ENCODE measurements at places on chromosomes 5 and 9.

- DNase-seq, result no peak
Observed at GRCh38 chr5:88725454-88725853, 157.5 kb downstream of the MEF2C start.

DNA sequence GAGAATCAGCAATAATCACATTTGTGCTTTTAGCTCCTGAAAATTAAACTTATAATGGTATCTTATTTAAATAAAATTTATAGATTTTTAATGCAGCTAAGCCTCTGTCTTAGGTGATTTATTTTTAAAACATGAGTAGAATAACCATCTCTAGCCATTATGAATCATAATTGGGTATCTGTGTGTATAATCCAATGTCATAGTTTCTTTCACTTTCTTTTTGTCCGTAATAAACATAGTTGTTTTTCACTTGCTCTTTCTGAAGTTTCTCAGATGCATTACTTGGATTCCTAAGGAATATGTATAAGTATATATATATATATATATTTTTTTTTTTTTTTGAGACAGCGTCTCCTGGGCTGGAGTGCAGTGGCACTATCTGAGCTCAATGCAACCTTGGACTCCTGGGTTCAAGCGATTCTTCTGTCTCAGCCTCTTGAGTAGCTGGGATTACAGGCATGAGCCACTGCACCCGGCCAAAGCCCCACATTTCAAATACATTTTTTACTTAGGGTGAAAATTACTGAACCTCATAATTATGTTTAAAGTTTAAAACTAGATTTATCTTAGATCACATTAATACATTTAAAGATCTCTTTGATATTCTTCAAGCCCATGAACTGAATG lies 377.1 kb downstream of the PRDM9 start:
- DNase-seq, result no peak

- DNase-seq, result no peak
Observed at GRCh38 chr5:16980983-16981382, 44.9 kb upstream of the MYO10 start.

GRCh38 chr5:122182491-122182921 lies 53.2 kb downstream of the ZNF474 start:
- peak; percentile 9 for DNase-seq

DNA sequence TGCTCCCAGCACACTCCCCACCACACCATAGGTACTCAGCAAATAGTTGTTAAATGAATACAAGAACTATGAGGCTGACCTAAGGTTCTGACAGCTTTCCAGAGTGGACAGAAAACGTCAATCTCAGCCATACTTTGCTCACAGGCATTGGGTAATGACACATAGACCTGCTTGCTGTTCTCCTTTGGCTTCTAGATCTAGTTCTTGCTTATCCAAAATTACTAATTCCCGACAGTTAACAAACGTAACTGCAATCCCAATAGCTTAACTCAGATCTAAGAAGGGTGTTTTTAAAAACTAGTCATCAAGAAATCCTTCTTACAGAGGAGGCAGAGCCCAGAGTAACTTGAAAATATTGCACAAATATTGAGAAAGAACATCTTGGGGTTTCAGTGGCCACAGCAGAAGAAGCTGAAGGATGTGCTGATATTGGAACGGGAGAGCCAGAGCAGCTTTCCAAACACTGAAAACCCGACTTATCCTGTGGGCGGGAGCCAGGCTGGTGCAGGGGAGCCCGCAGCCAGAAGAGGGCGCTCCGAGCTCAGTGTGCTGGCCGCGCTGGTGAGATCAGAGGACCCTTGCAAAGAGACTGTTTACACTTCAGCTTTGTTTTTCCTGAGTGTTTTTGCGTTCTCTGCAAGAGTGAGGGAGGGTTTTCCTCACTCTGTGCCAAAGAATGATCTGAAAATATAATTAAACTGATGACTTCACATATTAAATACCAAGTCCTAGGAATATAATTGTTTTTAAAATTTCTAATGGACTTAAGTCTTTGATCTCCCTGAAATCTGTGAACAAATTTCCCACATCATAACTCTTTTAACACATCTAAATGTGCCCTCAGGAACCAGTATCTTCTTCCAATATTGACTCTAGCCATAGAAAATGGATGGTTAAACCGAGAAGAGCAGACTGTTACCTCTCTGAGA lies 30.3 kb downstream of the FGF1 start:
- peak; percentile 36 for DNase-seq

- no peak for DNase-seq
Observed at GRCh38 chr9:739362-739761, 102.1 kb upstream of the DMRT1 start.
